ENCODE measurements at places on chromosomes 2 and 18.

- no peak for DNase-seq
These were observed 360.3 kb downstream of the CLIP4 start for GRCh38 chr2:29475499-29475898.

DNA sequence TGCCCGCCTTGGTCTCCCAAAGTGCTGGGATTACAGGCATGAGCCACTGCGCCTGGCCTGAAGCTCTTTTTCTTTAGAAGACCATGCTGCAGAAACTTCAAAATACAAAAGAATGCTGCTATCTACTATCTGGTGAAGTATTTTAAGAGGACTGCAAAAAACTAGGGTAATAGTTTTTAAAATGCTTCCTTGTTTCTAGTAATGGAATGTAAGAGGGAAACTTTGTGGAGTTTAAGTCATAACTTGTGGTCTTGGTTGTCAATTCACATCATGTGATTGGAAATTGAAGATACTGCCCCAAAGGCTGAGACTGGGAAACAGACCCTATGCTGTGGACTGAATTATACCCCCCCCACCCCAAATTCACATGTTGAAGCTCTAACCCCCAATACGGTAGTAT is 68.3 kb downstream of the B3GNT2 start:
- no peak for DNase-seq

GRCh38 chr2:925309-925708 is 25.3 kb upstream of the SNTG2 start:
- DNase-seq = no peak

DNA sequence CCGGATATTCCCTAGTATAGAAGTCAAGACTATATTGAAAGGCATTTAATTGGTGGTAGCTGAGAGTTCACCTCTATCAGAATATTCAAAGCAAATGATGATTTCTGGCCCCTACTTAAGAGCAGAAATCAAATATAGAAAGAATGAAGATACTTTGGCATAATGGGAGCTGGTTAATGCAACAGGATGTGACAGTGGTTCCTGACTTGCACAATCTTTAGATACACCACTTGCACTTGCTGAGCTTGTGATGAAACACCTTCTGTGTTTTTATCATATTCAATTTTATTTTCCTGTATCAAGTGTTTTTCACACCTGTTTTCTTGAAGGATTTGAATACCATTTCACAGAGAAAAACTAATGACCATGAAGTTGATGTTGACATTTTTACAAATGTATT is 124.1 kb upstream of the CDH19 start:
- DNase-seq = no peak

GRCh38 chr18:50080316-50080715 is 114.6 kb downstream of the MYO5B start:
- no peak for DNase-seq

- DNase-seq = peak; percentile 28
These were observed 312.4 kb upstream of the MC4R start for GRCh38 chr18:60684843-60685513.

DNA sequence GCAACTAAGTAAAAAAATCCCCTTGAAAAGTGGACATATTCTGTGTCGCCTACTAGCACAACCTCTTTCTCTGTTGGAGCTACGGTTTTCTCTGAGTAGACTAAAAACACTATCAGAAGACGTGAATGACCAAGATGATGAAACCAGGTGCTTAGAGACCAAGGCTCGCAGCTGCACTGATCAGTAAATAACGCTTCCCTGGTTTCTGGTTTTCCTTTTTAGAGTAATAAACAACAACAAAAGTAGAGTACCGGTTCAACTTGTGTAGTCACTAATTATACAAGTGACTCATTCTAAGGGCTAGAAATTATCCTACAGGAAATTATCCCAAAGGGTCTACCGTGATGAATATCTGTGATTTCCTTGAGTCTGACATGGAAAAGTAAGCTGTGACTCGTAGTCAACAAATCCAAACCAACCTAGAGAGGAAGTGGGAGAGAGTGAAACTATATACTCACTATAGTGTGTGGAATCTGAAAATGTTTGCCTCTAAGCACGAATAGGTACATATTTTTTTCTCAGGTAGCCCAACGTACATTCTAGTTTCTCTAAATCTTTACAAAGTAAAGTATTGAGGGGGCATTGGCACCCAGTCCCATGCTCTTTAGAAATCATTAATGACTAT is 17.8 kb downstream of the RASGRP3 start:
- no peak for DNase-seq

DNA sequence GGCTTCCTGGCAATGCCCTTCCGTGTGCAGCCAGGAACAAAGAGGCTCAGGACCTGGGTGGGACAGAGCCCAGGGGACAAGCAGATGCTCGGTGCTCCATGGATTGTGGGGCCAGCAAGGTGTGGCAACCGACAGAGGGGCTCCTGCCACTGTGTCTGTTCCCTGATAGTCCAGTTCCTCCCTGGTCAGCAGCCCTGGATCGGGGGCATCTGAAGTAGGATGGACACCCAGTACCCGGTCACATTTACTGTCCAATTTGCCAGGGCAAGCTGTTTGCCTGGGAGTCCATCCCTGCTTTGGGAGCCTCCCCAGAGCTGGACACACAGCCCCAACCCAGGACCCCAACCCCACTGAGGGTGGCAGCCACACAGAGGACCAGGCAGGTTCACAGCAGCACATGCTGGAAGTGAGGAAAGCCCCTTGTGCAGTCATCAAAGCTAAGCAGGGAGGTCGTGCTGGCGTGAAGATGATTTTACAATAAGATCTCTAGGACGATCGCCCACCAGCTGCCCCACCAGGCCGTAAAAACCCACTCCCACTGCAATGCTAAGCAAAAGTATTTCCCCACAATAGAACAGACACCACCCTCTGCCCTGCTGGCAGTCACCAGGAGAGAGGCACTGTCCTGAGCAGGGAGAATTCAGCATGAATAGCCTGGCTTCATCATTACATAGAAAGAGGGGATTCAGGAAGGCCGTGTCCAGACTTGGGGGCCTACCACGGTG is 141.7 kb downstream of the NDUFA10 start:
- DNase-seq = no peak

GRCh38 chr2:179344280-179344964 is 79.8 kb upstream of the SESTD1 start:
- DNase-seq = peak; percentile 18

DNA sequence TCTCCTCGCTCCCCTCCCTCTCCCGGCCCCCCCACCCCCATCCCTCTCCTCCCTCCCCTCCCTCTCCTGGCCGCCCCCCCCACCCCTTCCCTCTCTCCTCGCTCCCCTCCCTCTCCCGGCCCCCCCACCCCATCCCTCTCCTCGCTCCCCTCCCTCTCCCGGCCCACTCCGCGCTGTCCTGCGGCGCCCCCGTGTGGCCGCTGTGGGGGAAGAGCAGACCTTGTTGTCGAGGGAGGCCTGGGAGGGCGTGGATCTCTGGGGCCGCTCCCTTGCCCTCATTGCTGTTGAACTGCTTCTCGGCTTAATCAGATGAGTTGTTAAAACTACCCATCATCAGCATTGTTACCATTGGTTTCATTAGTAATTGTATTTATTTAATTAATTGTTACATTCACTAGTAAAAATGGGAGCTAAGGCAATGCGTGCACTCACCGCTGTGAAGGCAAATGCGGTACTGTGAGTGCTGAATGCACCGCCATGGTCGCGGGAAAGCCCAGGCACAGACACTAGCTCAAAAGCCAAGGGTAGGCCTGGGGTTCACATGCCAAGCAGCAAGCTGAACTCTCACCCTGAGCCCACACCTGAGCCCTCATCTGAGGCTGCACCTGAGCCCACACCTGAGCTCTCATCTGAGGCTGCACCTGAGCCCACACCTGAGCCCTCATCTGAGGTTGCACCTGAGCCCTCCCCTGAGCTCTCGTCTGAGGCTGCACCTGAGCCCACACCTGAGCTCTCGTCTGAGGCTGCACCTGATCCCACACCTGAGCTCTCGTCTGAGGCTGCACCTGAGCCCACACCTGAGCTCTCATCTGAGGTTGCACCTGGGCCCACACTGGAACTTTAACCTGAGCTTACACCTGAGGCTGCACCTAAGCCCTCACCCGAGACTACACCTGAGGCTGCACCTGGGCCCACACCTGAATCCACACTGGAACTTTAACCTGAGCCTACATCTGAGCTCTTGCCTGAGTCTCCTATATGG is 8.8 kb downstream of the RTP5 start:
- DNase-seq = peak; percentile 54

DNA sequence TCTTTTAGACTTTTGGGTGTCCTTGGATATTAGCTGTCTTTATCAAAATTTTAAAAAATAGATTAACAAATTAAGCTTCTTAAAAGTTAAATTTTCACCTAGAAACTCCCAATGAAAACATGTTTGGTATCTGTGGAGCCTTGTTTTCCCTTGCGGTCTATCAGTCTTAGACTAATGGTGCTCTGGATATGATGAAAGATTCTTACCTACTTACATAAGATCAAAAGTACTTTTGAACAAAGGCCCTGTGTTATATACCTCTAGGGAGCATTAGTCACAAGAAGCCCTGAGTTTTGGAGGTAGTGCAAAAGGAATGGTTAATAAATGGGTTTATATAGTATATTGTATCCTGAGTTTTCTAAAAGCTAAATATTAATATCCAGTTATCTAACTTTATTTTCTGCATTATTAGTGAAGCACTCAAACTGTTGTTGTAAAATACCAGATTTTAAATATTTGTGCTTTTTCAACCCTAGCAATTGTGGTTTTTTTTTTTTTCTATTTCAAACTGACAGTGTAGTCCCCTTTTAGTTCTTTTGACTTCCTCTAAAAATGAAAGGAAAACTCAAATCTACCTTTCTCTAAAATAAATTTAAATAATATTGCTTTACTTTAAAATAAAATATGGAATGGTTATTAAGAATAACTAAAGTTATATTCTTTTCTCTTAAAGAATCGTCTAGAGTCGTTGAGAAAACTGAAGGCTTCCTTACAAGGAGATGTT is 18.1 kb downstream of the NDC80 start:
- peak; percentile 21 for DNase-seq

GRCh38 chr2:14978845-14979244 is 346.3 kb downstream of the LRATD1 start:
- no peak for DNase-seq

DNA sequence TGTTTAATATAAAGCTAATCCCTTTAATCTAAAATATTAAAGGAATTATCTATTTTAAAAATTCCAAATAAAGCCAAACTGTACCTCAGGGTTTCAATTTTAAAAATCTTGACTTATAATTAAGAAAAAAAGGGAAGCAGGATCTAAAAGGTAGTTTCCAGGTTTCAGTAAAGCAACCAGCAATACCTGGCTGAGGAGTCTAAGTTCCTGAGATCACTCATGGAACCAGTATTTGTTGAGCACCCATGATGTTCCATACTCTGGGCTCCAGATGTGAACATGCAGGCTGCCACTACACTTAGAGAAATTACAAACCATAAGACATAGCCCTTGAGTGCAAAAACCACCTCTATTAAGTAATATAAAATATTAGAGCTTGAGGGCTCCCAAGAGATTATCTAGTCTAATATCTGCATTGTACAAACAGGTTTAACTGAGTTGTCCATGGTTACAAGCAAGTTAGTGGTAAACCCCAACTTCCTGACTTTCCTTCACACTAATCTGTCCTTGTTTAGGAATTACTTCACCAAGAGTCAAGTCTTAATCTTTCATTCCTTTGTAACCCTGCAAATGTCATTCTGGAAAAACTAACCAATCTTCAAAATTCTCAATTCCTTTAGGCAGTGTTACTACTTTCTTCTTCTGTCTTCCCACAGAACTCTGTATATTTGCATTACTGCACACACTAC is 49.2 kb downstream of the CLASP1 start:
- peak; percentile 20 for DNase-seq

GRCh38 chr2:18243816-18244215 is 316.6 kb downstream of the RDH14 start:
- DNase-seq = no peak

GRCh38 chr2:104332731-104333130 is 521.2 kb upstream of the POU3F3 start:
- DNase-seq = peak; percentile 21

DNA sequence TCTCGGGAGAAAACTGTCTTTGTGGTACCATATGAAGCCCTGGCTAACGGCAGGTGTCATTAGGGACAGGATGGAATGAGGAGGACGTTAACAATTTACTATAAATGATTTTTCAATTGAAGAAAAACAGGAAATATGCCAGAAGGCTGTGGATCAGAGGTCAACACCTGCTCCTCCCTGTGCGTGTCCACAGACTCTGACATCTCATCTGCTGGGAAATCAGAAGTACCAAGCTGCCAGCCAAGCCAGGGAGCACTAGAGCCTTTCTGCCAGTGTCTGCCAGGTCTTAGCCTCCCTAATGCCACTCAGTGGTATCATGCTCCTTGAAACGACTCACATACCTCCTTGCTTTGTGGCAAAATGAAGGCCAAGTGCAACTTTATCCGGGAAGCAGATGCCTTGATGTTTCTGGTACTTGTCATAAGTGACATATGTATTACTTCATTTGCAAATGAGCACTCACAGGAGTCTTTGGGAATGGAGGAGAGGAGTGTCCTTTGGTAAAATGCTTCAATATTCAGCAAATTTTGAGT is 541.1 kb downstream of the SATB2 start:
- no peak for DNase-seq

DNA sequence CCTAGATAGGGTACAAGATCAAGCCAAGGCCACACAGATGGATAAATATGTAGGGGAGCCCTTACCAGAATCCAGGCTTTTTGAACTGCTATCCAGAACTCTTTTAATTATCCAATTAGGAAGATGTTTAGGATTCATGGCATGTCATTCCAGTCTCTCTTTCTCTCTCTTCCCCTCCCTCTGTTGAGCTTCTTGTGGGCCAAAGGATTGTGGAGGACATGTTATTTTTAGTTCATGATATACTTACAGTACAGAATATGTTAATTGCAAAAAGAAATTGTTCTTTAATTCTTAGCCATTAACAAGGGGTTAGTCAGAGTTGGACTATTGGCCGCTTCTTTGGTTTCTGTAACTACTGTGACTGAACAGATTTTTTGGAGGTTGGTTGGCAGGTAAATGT is 113.0 kb downstream of the SETBP1 start:
- no peak for DNase-seq

GRCh38 chr2:112829961-112830681 is 6.5 kb downstream of the IL1B start:
- no peak for DNase-seq

DNA sequence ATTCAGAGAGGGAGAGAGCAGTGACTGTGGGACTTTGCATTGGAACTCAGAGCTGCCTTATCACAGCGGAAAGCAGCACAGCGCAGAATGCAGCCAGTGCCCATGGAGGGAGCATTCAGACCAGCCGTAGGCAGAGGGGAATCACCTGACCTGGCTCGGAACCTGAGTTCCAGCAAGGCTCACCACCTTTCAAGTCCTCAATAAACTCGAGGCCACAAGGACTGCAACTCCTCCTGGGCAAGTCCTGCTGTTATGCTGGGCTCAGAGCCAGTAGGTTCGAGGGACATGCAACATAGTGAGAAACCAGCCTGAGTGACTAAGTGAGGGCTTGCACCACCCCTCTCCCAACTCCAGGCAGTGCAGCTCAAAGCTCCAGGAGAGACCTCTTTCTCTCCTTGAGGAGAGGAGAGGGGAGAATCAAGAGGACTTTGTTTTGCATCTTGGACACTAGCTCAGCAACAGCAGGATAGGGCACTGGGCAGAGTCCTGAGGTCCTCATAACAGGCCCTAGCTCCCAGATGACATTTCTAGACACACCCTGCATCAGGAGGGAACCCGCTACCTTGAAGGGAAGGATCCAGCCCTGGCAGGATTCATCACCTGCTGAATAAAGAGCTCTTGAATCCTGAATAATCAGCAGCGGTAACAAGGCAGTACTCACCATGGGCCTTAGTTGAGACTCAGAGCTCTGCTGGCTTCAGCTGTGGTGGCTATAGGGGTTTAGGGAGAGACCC is 136.8 kb upstream of the OTOS start:
- DNase-seq = peak; percentile 53

Measured in AG10803 (cell line).